MCF 10A (cell line): ENCODE measurements at places on chromosomes 1 and 21.

- H3K27me3 ChIP-seq: no peaks in the 10 kb centered on the region
- H3K4me3 ChIP-seq: no peak overlapping the region
- no peak for DNase-seq
- H3K4me1 ChIP-seq: peaks cover 16% of the 10 kb centered on the region
- no peaks in the 10 kb centered on the region for H3K36me3 ChIP-seq
These were observed 2.9 kb downstream of the SELENON start for GRCh38 chr1:25802915-25803314.

GRCh38 chr1:238710697-238711096 is 675.7 kb upstream of the CHRM3 start:
- H3K4me1 ChIP-seq: no peaks in the 10 kb centered on the region
- DNase-seq: peak; percentile 42
- H3K4me3 ChIP-seq: no peak overlapping the region

DNA sequence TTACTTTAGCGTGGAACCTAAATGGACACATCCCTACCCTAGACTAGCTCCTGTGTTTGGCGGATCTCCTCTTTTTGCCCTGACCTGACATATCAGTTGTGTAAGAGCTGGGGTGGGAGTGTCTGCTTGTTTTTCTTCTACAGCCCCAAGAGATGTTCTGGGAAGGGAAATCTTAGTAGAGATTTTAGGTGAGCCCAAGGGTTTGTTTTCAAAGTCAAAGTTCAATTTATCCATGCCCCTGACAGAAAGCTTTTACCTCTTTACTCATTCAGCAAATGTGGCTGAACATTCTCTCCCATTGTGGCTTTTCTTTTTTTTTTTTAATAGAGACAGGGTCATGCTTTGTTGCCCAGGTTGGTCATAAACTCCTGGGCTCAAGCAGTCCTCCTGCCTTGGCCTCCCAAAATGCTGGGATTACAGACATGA is 7.3 kb upstream of the TARS2 start:
- H3K4me1 ChIP-seq: peaks cover 10% of the 10 kb centered on the region
- H3K27ac ChIP-seq: no peak overlapping the region
- DNase-seq: peak; percentile 35
- H3K27me3 ChIP-seq: no peaks in the 10 kb centered on the region

DNA sequence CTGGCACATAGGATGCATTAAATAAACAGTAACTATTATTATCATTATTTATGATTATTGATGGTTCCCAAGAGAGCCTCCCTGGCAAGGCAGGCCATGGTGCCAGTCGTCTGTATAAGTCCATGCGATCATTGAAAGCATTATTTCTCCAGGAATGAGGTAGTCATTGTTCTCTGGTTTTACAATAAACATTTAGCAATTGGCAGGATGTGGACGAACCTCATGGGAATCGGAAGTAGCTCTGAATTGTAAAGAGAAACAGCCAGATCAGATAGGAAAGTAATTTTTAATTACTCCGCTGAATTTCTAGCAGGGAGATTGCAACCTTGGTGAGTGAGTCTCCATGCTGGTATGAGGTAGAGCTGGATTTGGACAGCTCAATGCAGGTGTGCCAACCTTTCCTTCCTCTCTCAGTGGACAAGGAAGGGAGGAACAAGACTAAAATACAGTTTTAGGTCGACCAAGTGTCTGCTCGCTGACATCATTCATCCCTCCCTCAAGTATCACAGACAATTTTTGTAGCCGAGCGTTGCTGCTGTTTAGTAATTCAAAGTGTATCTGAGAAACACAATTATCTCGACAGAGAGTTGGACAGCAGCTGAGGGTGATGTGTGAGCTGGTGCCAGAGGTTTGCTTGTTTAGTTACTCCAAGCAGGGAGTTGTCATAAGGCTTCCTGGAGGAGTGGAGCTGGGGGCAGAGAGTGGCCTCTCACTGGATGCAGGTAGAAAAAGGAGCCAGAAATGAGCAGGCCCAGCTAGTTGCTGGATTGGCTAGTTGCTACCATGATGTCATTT is 250.8 kb downstream of the KCNJ6 start:
- H3K4me3 ChIP-seq: no peak overlapping the region
- peak overlapping the region; percentile 36 for H3K27ac ChIP-seq
- H3K27me3 ChIP-seq: no peaks in the 10 kb centered on the region
- peak; percentile 30 for DNase-seq
- H3K4me1 ChIP-seq: peaks cover 15% of the 10 kb centered on the region

DNA sequence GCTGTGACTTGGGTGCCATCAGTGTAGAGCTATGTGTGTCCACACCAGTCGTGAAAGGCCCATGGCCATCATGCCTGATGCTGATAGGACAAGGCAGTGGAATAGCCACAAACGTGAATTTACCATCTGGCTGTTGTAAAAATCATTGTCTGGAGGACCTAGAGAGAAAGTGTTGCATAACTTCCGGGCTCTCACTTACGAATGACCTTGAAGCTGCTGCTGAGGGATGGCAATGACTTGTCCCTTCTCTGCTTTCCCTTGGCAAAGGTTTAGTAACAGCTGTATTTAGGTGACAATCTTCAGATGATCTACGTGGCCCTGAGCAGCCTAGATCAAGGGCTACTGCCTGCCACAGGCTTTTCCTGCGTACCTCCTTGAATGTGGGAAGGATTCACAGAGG is 5.8 kb downstream of the ATP1B1 start:
- H3K4me1 ChIP-seq: peaks cover 72% of the 10 kb centered on the region
- peaks cover 37% of the 10 kb centered on the region for H3K36me3 ChIP-seq
- DNase-seq: peak; percentile 51

DNA sequence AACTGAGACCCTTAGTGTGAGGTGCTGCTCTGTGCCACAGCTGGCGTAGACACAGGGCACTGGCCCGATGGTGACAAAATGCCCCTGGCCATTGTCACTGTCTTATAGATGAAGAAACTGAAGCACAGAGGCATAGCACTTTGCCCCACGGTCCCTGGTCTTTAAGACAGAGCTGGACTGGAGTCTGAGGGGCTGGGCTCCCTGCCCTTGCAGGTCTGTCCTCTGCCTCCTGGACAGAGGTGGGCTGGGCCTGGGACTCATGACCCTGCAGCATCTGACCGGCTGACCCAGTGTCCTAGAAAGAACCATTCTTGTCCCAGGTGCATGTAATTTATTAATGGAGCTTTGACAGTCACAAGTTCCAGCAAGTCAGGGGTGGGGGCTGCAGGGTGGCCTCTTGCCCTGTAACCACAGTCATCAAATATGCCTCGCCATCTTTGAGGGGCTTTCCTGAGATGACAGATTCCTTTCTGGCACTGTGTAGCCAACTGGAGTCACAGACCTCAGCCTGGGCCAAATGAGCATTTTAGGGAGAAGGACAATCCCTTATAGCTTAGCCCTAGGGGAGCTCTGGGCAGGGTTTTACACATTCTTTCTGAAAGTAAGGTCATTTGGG is 6.1 kb downstream of the SLFNL1 start:
- no peak overlapping the region for H3K4me3 ChIP-seq
- no peak overlapping the region for H3K27ac ChIP-seq
- DNase-seq: no peak
- peaks cover 2% of the 10 kb centered on the region for H3K4me1 ChIP-seq

GRCh38 chr1:232183802-232184201 is 446.1 kb downstream of the SIPA1L2 start:
- H3K4me3 ChIP-seq: no peak overlapping the region
- no peaks in the 10 kb centered on the region for H3K4me1 ChIP-seq
- no peaks in the 10 kb centered on the region for H3K27me3 ChIP-seq
- H3K36me3 ChIP-seq: no peaks in the 10 kb centered on the region

DNA sequence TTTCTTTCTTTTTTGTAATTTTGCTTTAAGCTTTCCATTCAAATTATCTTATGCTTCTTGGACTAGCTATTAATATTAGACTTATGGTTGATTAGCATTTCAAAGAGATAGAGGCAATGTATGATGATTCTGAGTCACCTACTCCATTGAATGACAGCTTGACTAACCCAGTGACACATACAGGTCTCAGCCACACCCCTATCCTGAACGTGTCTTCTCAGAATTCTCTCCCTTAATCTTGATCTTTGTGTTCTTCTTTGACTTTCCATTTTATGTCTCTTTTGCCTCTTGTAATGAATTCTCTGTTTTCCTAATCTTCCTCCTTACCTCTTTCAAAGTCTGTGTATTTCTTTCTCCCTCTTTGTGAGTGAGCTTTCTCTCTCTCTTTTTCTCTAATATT is 241.1 kb downstream of the PDE4B start:
- peaks cover 32% of the 10 kb centered on the region for H3K27me3 ChIP-seq
- no peaks in the 10 kb centered on the region for H3K4me1 ChIP-seq
- H3K27ac ChIP-seq: no peak overlapping the region
- no peaks in the 10 kb centered on the region for H3K36me3 ChIP-seq
- peak; percentile 11 for DNase-seq
- H3K4me3 ChIP-seq: no peak overlapping the region

- DNase-seq: no peak
- no peaks in the 10 kb centered on the region for H3K27me3 ChIP-seq
- H3K4me1 ChIP-seq: no peaks in the 10 kb centered on the region
- H3K36me3 ChIP-seq: no peaks in the 10 kb centered on the region
These were observed 78.4 kb downstream of the HS2ST1 start for GRCh38 chr1:86992861-86993260.

GRCh38 chr1:30727824-30728223 is 4.4 kb upstream of the MATN1 start:
- peaks cover 30% of the 10 kb centered on the region for H3K36me3 ChIP-seq
- no peak overlapping the region for H3K4me3 ChIP-seq
- no peaks in the 10 kb centered on the region for H3K27me3 ChIP-seq
- H3K4me1 ChIP-seq: no peaks in the 10 kb centered on the region
- no peak for DNase-seq

DNA sequence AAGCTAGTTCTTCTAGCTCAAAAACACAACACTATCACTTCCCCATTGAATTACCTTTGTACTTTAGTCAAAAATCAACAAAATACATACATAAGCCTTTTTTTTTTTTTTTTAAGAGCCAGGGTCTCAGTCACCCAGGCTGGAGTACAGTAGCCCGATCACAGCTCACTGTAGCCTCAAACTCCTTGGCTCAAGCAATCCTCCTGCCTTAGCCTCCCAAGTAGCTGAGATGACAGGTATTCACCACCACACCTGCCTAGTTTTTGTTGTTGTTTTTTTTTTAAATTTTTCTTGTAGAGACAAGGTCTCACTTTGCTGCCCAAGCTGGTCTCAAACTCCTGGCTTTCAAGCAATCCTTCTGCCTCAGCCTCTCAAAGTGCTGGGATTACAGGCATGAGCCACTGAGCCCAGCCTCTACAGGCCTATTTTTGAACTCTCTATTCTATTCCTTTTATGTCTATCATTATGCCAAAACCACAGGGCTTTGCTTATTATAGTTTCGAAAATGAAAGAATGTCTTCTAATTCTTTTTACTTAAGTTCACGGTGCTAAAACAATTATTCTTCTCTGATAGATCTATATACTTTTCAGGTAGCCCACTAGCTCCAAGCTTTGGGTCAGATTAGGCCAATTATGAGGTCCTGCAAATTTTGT is 29.6 kb downstream of the GPBP1L1 start:
- H3K4me1 ChIP-seq: peaks cover 14% of the 10 kb centered on the region
- DNase-seq: no peak
- peak overlapping the region; percentile 46 for H3K27ac ChIP-seq
- H3K4me3 ChIP-seq: no peak overlapping the region

GRCh38 chr1:19360432-19360831 is 48.3 kb downstream of the SLC66A1 start:
- H3K36me3 ChIP-seq: peaks cover 25% of the 10 kb centered on the region
- no peak overlapping the region for H3K27ac ChIP-seq
- H3K4me1 ChIP-seq: peaks cover 8% of the 10 kb centered on the region
- H3K4me3 ChIP-seq: no peak overlapping the region

DNA sequence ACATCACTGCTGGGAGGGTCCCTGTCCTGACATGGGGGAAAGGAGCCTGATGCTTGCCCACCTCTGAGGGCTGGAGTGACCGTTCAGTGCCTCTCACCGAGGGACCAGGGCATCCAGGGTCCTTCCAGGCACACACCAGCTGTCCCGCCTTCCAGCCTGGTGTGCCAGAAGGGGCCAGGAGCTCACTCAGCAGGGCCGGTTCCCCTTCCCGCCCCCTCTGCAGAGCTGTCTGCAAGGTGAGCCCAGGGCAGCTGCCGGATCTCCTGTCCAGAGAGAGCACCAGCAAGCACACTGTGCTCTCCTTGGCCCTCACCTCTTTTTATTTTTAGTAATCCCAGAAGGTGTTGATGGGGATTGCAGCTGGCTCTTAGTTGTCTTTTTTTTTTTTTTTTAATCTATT is 16.9 kb downstream of the H6PD start:
- H3K27ac ChIP-seq: no peak overlapping the region
- H3K36me3 ChIP-seq: peaks cover 4% of the 10 kb centered on the region
- no peak for DNase-seq
- H3K4me3 ChIP-seq: no peak overlapping the region
- no peaks in the 10 kb centered on the region for H3K4me1 ChIP-seq
- H3K27me3 ChIP-seq: no peaks in the 10 kb centered on the region

GRCh38 chr1:8182034-8182761 is 135.7 kb upstream of the SLC45A1 start:
- H3K27ac ChIP-seq: peak overlapping the region; percentile 96
- H3K4me1 ChIP-seq: peaks cover 24% of the 10 kb centered on the region

GRCh38 chr21:41678016-41678923 is 88.6 kb downstream of the RIPK4 start:
- DNase-seq: peak; percentile 94
- H3K4me3 ChIP-seq: peak overlapping the region; percentile 60
- no peaks in the 10 kb centered on the region for H3K36me3 ChIP-seq
- H3K27ac ChIP-seq: peak overlapping the region; percentile 87

DNA sequence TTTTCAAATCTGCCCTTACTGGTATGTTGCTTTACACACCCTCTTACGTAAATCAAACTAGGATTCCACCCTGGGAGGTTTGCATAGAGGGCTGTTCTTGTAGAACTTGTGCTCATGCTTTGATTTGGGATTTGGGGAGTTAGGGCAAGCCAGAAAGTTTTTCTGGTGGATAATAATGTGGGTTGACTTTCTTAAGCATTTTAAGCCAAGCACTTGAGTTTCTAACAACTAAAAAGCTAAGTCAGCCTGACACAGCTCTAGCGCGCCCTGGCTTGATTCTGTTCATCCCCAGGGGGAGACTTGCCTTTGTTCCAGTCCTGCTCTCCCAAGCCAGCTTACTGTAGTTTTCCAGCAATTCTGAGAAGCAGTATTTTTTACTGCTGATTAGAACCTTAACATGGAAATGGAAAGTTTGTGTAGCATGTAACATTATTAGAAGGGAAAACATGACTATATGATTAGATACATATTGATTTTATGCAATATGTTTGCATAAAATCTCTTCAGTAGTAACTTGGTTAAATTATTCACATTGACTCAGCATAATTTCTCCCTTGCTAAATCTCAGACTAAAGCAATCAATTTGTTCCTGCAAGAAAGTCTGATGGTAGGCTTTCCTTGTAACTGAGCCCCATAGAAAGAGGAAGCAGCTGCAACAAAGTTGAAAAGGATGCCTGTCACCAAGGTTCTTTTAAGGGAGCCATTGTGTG is 11.0 kb upstream of the PGD start:
- H3K36me3 ChIP-seq: peaks cover 7% of the 10 kb centered on the region
- H3K27ac ChIP-seq: peak overlapping the region; percentile 75
- H3K27me3 ChIP-seq: no peaks in the 10 kb centered on the region
- peaks cover 6% of the 10 kb centered on the region for H3K4me1 ChIP-seq
- DNase-seq: peak; percentile 42

GRCh38 chr1:160104486-160104885 is 6.1 kb upstream of the IGSF8 start:
- no peaks in the 10 kb centered on the region for H3K36me3 ChIP-seq
- DNase-seq: no peak
- H3K27ac ChIP-seq: no peak overlapping the region

- peaks cover 38% of the 10 kb centered on the region for H3K36me3 ChIP-seq
- peaks cover 6% of the 10 kb centered on the region for H3K4me1 ChIP-seq
- H3K27ac ChIP-seq: no peak overlapping the region
- H3K27me3 ChIP-seq: no peaks in the 10 kb centered on the region
- DNase-seq: no peak
- no peak overlapping the region for H3K4me3 ChIP-seq
These were observed 29.9 kb downstream of the KLHL20 start for GRCh38 chr1:173744651-173745050.

- no peak overlapping the region for H3K27ac ChIP-seq
- H3K36me3 ChIP-seq: no peaks in the 10 kb centered on the region
- peak; percentile 34 for DNase-seq
- no peak overlapping the region for H3K4me3 ChIP-seq
These were observed 122.0 kb downstream of the LMO4 start for GRCh38 chr1:87450615-87451209.
